ENCODE measurements at places on chromosomes 1 and 21.

GRCh38 chr1:70227439-70227838 lies 6.3 kb downstream of the SRSF11 start:
- peak; percentile 14 for DNase-seq

GRCh38 chr1:24654010-24654409 lies 10.9 kb downstream of the SRRM1 start:
- no peak for DNase-seq

DNA sequence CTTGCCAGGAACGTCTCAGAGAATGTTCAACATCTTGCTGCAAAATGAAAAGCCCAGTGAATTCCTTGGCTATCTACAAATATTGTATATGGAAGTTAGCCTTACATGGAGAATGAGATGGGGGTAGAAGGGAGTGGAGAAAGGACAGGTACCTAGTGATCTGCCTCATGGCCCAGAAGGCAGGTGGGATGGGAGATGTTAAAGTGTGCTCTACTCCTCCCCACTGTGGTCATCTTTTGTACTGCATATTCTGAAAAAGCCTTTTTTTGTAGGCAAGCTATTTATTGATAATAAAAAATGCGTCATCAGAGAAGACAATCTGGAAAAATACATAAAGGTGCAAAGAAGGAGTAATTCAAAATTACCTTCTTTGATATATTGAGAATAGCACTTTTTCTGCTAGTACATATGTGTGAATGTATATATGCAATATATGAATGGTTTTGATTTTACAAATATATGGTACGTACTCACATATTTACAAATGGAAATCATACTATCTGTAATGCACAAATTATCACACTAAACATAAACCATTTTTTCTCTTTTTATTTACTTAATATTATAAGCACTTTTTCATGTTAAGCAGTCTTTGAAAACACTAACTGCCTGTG lies 19.1 kb upstream of the SLC5A9 start:
- no peak for DNase-seq

- DNase-seq, result peak; percentile 3
These were observed 44.0 kb downstream of the OPTC start for GRCh38 chr1:203537806-203538464.

DNA sequence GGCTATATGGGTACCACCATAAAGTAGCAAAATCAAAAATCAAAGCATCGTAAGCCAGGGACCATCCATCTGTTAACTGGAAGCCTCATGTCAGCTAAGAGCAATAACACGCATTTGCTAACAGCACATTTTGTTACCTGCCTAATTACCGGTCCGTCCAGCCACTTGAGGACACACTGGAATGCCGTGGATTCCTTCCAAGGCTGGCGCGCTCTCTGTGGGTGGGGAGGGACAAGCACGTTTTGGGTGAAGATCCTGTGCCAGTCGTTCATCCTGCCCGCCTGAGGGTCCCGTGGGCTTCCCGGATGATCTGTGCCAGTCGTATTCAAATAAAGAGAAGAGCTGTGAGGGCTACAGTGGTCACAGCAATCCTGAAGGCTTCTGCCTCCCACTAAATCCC lies 6.2 kb downstream of the NPHP4 start:
- DNase-seq, result no peak

GRCh38 chr1:224733027-224733911 lies 117.2 kb downstream of the CNIH3 start:
- no peak for DNase-seq

DNA sequence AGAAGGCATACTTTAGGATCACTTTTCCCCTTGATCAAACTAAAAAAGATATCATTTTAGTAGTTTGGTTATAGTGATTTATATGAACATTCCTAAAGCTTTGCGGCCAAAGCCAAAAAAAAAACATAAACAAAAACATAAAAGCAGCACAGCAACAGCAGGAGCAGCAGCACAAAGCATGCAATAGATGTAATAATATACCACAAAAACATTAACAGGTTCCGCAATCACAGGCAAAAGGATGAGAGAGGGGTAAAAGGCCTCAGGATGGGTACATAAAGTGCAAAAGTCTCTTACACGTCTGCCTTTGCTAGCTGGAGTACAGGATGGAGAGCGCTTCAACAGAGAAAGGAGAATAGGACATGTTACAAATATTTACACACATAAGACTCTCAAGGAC lies 119.0 kb downstream of the COQ8A start:
- DNase-seq, result no peak

GRCh38 chr1:195584870-195585624 lies 1023.2 kb downstream of the KCNT2 start:
- DNase-seq, result no peak

DNA sequence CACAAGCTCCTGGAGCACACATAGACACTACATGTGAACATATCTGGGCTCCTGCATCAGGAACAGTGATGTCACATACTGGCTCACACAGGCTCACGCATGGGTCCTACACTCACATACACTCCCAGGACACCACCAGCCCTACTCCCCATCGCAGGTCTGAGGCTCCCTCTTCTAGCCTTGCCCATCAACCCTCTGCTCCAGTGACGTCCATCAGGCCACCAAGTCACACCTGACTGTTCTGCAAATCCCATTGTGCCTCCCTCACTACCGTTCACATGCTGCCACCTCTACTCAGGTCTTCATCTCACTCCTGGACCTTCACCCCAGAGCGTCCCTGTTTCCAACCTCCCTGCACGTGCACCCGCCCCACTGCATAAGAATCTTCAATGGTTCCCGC lies 18.1 kb downstream of the TFAP2E start:
- no peak for DNase-seq

- DNase-seq, result no peak
These were observed 49.7 kb upstream of the RCC2 start for GRCh38 chr1:17488995-17489767.

DNA sequence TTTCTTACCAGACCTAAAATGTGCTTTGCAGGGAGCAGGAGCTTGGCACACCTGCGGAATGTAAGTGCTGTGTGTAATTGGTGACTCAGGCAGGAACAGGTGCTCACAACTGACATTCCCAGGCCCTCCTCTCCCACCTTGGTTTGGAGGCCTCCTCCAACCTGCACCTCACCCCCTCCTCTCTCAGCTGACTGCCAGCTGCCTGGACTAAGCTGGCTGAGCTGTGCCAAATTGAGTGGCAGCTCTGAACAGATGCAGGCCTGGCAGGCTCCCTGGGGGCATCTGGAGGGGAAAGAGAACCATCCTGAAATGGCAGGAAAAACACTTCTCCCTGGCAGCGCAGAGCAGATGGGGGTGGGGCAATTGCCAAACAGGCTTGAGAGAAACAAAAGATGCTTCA lies 91.7 kb upstream of the PGBD5 start:
- DNase-seq, result no peak
